ENCODE measurements at places on chromosomes 2 and 18.

DNA sequence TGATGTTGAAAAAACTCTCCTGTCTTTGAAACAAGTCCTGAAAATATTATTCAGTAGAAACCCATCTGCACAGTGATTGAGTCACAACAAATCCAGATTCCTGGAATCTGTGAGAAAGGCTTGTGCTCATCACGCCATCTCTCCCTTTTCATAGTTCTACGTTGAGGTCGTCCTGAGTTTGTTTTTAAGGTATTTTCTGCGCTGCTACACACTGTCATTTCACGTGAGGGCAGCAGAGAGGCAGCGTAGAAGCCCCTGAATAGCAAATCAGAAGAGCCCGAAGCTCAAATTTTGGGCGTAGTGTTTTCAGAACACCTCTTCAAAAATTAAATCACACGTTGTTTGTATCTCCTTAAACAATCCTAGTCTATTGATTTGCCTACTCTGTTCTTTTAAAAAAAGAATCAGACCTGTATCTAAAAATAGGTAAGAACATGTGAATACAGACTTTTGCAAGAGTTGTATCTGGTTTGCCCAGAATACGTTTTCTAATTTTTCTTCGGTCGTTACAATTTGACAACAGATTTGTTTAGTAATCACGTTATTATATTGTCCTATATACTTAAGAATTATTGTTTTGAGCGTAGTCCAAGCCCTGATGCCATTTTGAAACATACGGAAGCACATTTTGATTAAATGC, 61.6 kb upstream of the SLC38A11 start:
- no peaks in the 10 kb centered on the region for H3K36me3 ChIP-seq
- no peaks in the 10 kb centered on the region for H3K27me3 ChIP-seq
- no peak overlapping the region for H3K27ac ChIP-seq
- no peak overlapping the region for H3K4me3 ChIP-seq
- H3K4me1 ChIP-seq = no peaks in the 10 kb centered on the region

- no peak for DNase-seq
- no peak overlapping the region for H3K27ac ChIP-seq
- H3K4me1 ChIP-seq = no peaks in the 10 kb centered on the region
- H3K4me3 ChIP-seq = no peak overlapping the region
- no peaks in the 10 kb centered on the region for H3K27me3 ChIP-seq
Measured at GRCh38 chr2:142176941-142177340, 46.1 kb upstream of the LRP1B start.

- no peak overlapping the region for H3K4me3 ChIP-seq
- DNase-seq = no peak
- H3K36me3 ChIP-seq = no peaks in the 10 kb centered on the region
- no peaks in the 10 kb centered on the region for H3K4me1 ChIP-seq
- no peaks in the 10 kb centered on the region for H3K27me3 ChIP-seq
Measured at GRCh38 chr2:179518830-179519229, 254.2 kb upstream of the SESTD1 start.

DNA sequence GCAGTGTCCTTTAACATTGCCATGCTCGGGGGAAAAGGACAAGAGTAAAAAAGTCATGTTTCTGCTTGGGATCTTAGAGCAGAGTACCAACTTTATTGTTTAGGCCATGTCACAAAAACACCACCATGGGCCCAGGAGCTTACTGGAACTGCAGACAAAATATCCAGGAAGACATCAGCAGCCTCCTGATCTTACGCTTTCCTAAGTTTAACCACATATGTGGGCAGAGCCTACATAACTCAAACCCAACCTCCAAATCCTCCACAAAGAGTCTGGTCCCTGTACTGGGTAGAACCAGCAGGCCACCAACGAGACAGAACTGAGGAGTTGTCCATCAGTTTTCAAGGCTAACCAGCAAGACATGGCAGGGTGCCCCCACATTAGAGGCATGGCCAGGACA, 10.3 kb downstream of the GALNT14 start:
- no peaks in the 10 kb centered on the region for H3K4me1 ChIP-seq
- no peak overlapping the region for H3K27ac ChIP-seq
- H3K27me3 ChIP-seq = no peaks in the 10 kb centered on the region
- H3K4me3 ChIP-seq = no peak overlapping the region

- no peaks in the 10 kb centered on the region for H3K27me3 ChIP-seq
- no peak overlapping the region for H3K27ac ChIP-seq
- no peak for DNase-seq
- no peak overlapping the region for H3K4me3 ChIP-seq
Measured at GRCh38 chr18:54692463-54692862, 101.4 kb downstream of the DYNAP start.

- no peaks in the 10 kb centered on the region for H3K36me3 ChIP-seq
- H3K27me3 ChIP-seq = no peaks in the 10 kb centered on the region
- no peak for DNase-seq
Measured at GRCh38 chr18:61655630-61656029, 237.2 kb downstream of the RNF152 start.

- H3K27ac ChIP-seq = no peak overlapping the region
- H3K4me3 ChIP-seq = no peak overlapping the region
- H3K36me3 ChIP-seq = no peaks in the 10 kb centered on the region
- no peaks in the 10 kb centered on the region for H3K4me1 ChIP-seq
Measured at GRCh38 chr2:100869120-100869519, 49.2 kb downstream of the NPAS2 start.

DNA sequence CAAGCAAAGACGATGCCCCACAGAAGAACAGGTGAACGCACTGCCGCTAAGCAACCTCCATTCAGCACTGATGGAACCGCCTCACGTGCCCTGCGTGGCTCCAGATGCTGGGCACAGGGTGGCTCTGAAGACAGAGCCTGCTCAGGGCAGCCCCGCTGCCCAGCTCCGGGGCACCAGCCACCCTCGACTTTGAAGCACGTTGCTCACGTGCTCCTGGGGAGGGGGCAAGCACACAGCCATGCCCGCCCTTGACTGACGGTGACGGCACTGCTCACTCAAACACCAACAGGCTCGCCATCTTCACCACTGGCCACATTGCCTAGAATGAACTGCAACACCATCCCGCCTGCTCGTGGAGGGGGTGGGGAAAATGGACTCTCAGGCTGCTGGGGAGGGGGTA, 251.3 kb downstream of the HDAC4 start:
- no peaks in the 10 kb centered on the region for H3K27me3 ChIP-seq
- no peak overlapping the region for H3K27ac ChIP-seq
- DNase-seq = no peak
- H3K36me3 ChIP-seq = peaks cover 3% of the 10 kb centered on the region
- no peaks in the 10 kb centered on the region for H3K4me1 ChIP-seq
- H3K4me3 ChIP-seq = no peak overlapping the region

GRCh38 chr2:126645211-126645618, 10.7 kb upstream of the GYPC start:
- H3K27ac ChIP-seq = peak overlapping the region; percentile 66
- H3K4me3 ChIP-seq = peak overlapping the region; percentile 18
- no peaks in the 10 kb centered on the region for H3K36me3 ChIP-seq
- DNase-seq = peak; percentile 94
- H3K27me3 ChIP-seq = no peaks in the 10 kb centered on the region

DNA sequence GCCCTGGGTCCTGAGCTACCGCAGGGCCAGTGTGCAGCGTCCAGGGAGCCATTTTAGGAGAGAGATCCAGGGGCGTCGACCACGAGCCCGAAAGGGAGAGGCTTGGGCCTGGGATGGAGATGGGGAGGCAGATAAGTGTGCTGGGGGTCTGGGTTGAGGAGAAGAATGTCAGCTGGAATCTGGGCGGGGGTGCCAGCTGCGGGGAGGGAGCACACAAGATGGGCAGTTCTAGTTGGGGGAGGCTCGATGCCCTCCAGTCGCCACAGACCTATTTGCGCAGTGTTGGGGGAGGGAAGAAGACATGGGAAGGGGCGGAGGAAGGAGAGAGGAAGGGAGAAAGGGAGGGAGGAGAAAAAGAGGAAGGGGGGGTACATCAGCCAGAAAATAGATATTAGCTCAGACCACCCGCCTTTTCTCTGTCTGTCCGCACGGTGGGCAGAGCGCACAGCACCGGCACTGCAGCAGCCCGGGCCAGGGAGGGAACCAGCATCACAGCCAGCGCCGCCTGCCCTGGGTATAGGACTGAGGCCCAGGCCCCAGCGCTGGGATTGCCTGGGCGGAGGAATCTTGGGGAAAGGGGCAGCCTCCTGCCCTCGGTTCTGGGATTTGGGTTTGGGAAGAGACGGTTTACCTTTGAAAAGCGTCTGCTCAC, 1.9 kb upstream of the HOXD11 start:
- H3K36me3 ChIP-seq = no peaks in the 10 kb centered on the region
- H3K4me1 ChIP-seq = peaks cover 11% of the 10 kb centered on the region
- no peak for DNase-seq
- H3K27me3 ChIP-seq = peaks cover 47% of the 10 kb centered on the region
- no peak overlapping the region for H3K4me3 ChIP-seq

DNA sequence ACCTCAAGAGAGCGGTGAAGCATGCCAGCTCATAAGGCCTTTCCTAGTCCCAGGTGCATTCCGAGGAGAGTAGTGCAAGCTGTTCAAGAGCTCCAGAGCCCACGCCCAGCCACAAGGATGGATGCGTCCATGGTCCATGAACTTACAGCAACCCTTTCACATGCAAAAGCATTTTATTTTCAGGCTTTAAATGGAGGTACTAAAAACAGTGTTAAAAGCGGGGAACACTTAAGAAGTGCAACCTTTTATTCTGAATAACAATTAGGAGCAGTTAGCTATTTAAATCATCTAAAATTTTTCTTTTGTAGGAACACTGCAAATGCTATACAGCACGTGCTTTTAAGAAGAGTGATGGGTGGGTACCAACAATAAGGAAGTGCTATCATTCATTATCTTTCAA, 33.8 kb downstream of the POU3F3 start:
- H3K36me3 ChIP-seq = no peaks in the 10 kb centered on the region
- H3K27me3 ChIP-seq = peaks cover 12% of the 10 kb centered on the region
- H3K4me1 ChIP-seq = no peaks in the 10 kb centered on the region
- H3K4me3 ChIP-seq = no peak overlapping the region

DNA sequence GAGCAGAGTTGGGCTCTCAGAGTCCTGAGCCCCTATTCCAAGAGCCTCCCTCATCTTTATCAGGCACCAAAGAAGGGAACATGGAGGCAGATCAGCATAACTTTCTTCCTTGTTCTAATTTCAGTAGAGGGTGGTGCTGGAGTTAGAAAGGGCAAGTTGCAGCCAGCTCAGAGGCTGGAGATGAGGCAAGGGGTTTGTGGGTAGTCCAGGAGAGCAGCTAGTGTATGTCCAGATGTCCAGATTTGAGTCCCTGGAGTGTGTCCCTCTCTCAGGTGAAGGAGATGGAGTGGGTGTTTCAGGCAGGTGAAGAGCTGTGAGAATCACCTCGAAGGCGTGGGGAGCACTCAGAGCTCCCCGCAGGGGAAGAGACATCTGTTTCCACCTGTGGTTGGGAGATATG, 478 bp upstream of the PRKAG3 start:
- no peak for DNase-seq
- H3K4me1 ChIP-seq = no peaks in the 10 kb centered on the region
- no peak overlapping the region for H3K27ac ChIP-seq

DNA sequence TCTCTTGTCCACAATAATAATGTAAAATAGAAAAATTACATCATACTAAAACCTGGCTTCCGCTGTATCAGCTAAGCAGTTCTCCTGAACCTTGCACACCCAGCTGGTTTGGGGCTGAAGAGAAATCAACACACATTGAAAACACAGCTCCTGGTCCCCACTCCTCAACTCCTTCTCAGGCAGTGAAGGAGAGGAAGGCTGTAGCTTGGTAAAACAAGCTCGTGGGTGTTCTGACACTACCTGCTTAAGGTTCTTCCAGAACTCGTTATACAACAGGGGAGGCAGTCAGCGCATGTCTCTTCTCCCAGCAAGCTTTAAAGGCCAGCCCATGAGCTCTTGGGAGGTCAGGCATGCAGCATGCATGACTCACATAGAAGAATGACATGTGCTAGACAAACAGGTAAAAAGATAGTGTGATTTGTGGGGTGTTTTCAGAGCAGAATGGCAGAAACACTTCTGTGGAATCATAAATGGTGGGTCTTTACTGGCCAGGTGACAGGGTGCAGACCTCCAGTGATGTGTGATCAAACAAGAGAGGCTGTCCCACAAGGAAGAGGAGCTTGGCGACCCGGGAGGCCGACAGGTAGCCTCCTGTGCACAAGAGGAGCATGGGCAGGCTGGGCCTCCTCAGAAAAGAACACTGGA, 69.1 kb downstream of the UXS1 start:
- no peaks in the 10 kb centered on the region for H3K27me3 ChIP-seq
- no peak overlapping the region for H3K4me3 ChIP-seq
- H3K36me3 ChIP-seq = peaks cover 71% of the 10 kb centered on the region

DNA sequence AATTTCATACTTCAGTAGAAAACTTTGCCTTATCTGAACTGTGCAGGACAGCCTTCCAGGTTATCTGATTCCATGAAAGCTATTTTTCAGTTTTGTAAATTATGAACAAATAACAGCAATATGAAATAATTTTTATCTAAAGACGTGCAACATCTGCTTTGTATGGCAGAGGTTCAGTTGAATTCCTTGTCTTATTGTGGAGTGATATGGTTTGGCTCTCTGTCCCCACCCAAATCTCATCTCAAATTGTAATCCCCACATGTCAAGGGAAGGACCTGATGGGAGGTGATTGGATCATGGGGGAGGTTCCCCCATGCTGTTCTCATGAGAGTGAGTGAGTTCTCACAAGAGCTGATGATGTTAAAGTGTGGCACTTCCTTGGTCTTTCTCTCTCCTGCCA, 18.1 kb upstream of the RPIA start:
- no peak overlapping the region for H3K27ac ChIP-seq
- DNase-seq = no peak
- no peaks in the 10 kb centered on the region for H3K27me3 ChIP-seq
- peaks cover 5% of the 10 kb centered on the region for H3K4me1 ChIP-seq
- no peaks in the 10 kb centered on the region for H3K36me3 ChIP-seq

DNA sequence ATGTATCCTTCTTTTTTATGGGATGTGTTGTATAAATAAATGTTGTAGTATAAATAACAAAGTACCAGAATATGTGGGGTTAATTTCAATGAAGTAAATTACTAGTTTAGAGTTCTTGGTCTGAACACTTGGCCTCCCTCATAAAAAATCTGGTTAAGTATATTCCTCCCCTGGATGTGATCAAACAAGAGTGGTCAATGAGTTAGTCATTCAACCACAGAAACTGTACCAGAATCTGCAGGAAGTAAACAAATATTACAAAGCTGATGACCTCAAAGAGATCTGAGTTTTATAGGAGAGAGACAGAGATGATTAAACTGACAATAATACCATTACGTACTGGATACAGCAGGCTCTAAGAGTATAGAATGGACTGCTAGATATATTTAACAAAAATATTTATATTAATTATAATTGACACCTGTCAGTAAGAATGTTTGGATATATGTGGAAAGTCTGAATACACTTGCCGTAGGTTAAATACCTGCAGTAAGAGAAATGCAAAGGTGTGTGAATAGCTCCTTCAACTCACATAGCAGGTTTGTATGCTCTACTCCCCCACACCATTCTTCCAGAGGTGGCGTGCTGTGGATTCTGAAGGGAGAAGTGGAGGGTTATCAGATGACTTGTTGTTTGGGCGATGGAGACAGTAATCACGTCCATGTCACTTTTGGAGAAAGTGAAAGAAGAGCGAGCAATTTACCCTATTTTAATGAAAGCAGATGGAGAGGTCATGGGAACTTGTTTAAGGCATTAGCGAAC, 108.3 kb upstream of the LRATD1 start:
- no peak overlapping the region for H3K27ac ChIP-seq
- no peaks in the 10 kb centered on the region for H3K4me1 ChIP-seq
- no peak overlapping the region for H3K4me3 ChIP-seq
- no peaks in the 10 kb centered on the region for H3K27me3 ChIP-seq
- H3K36me3 ChIP-seq = no peaks in the 10 kb centered on the region
- no peak for DNase-seq
